ENCODE measurements at places on chromosomes 12 and 14.
A peak's percentile ranks its signal among the peaks of the same experiment; 100 is the strongest.

- peak; percentile 80 for DNase-seq
Observed at GRCh38 chr12:14723763-14724162, 27.4 kb upstream of the GUCY2C start.

- no peak for DNase-seq
Observed at GRCh38 chr12:111773801-111774551, 7.2 kb downstream of the ALDH2 start.

DNA sequence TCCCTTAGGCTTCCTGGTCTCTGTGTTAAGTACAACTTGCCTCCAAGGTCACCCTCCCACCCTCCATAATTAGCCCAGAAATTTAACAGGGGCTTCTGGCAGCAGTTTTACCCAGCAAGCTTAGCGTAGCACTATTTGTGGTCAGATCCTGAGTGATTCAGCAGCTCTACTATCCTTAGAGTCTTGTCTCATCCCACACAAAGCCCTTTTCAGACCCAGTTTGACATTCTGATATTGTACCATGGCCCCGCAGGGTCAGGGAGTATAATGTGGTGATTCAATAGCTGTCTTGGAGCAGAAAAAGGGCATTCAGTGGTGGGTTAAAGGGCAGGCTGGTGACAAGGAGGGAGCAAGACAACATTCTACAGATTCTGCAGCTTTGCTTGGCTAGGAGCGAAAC, 153.8 kb upstream of the DDHD1 start:
- DNase-seq = no peak

GRCh38 chr14:55349565-55349964, 62.1 kb downstream of the ATG14 start:
- DNase-seq = no peak

DNA sequence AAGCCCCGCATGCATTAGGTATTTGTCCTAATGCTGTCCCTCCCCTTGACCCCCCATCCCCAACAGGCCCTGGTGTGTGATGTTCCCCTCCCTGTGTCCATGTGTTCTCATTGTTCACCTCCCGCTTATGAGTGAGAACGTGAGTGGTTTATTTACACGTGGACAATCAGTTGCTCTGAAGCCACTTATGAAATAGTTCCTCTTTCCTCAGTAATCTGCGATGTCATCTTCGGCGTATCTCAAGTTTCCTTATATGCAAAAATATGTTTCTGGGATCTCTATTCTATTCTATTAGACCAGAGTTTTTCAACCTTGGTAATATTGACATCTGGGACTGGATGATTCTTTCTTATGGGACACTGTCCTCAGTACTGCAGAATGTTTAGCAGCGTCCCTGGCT, 56.0 kb upstream of the DCD start:
- no peak for DNase-seq

DNA sequence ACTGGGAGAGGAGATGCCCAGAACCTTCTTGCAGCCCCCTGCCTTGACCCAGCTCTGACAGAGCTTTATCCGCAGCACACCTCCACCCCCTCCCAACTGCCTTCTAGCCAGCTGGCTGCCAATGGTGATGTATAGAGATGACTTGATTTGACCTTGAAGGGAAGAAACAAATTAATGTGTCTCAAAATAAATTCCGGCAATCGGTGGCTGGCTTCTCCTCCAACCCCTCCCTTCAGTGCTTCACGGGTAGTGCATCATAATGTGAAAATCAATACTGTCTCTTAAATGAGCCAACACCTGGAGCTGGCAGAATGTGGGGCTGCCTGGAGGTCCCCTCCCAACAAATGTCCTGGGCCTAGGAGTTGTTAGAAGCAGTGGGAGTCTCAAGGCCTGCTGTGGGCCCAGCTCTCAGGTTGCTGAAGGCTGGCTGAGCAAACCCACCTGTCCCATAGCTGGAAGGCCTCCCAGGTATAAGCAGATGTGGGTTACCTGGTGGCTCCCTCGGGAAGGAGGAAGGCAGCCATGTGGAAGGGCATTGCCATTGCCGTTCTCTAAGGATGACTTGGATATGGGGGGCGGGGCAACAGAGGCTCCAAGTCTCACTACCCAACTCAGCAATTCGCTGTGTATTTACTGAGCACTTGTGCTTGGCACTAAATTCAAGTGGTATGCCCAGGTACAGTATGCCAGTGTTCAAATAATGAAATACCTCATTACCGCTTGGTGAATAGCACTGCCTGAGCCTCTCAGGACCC, 23.2 kb downstream of the HSPB8 start:
- DNase-seq = no peak
